ENCODE measurements at places on chromosomes 6 and 20.

DNA sequence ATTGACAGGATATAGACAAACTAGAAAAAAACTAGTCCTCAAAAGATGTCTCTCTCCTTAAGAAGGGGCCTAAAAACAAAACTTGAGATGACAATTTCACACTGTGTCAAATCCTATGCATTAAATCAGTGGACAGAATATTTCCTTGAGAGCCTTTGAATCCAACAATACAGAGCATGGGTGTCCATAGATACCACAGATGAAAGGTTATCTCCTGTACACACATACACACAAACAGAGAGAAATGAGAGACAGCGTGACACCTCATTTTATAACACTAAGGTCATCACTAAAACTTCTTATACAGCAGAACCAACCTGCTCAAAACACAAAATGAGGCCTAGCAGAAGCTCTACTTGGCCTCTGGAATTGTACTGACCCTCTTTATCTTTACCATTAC lies 55.5 kb downstream of the MAP7 start:
- DNase-seq, result no peak

DNA sequence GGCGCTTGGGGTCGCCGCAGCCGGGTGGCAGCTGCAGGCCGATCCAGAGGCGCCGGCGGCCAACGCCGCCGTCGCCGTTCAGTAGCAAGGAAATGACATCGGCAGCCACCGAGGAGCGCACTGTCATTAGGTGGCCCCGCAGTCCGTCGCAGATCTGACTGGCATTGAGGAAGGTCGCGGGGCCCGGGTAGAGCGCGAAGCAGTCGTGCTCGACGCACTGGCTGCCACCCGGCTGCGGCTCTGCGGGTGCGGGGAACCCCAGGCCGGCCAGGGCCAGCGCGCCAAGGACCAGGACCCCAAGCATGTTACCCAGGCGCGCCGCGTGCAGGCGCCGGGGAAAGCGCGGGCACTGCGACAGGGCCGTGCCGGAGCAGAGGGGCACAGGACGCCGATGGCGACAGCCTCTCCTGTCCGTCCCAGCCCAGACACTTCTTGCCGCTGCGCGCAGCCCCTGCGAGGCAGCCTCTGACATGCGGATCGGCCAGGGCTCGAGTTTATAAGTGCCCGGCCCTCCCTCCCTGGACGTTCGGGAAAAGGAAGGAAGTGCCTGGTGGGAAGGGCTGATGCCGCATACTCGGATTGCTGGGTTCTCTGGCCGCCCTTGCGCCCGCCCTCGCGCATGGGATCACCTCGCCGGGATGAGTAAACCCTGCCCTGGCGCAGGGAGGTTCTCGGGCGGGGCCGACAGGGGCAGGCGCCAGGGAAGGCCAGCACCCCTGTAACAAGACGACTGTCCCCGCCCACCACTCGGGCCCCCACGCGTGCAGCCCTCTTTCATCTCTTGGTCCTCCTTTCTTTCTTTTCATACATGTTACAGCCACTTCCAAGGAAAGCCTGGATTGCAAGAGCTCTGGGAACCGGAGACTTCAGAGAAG lies at the start of gene THBD:
Gene THBD (minus strand): TSS at position 472 of the 875 bp plus-strand sequence. CDS start 168 bp downstream, at position 304.
- no peak for DNase-seq

DNA sequence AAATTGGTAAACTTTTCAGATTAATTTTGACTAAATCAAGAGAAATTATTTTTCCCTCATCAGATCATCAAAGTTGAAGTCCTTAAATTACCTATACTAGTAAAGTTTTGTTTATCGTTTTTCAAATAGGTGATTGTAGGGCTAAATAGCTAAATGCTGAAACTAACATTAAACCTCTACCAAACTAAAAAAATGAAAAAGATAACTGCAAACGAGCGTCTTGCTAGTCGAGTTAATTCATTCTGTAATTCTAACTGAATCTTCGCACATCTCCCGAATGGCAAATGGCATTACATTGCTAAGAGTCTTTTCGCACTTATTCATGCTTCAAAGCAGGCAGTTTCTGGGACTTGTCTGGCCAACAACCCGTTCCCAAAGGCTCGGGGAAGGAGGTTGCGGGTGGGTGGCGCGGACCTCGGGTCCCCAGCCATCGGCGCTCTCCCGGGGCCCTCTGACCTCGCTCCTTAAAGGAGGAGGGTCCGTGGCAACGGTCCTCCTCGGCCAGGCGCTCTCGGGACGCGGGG lies 43.8 kb downstream of the POPDC3 start:
- no peak for DNase-seq

- no peak for DNase-seq
Observed at GRCh38 chr20:7967199-7967844, 27.1 kb upstream of the HAO1 start.

GRCh38 chr6:113763311-113763766 lies 93.8 kb upstream of the MARCKS start:
- no peak for DNase-seq

- no peak for DNase-seq
Observed at GRCh38 chr20:20806121-20807095, 94.0 kb upstream of the RALGAPA2 start.

GRCh38 chr6:63496361-63496804 lies 75.9 kb upstream of the LOC128125822 start:
- DNase-seq, result no peak

DNA sequence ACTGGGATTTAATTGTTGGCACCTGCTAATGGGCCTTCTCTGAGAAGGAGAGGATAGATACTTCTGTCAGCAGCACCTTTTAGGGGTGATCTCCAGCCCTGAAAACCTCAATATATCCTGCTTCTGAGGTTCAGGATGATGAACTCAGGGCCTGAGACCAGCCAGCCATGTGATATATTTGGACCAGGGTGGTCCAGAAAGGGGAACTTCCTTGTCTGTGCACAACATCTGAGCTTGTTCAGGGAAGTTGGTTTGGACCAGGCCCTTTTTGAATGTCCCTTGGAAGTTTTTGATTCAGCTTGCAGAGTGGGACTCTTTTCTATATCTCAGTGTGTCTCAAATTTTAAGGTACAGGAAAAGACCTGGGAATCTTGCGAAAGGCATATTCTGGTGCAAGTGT lies 85.8 kb downstream of the GFRA4 start:
- no peak for DNase-seq

GRCh38 chr20:56222201-56222600 lies 26.3 kb upstream of the MC3R start:
- DNase-seq, result no peak

DNA sequence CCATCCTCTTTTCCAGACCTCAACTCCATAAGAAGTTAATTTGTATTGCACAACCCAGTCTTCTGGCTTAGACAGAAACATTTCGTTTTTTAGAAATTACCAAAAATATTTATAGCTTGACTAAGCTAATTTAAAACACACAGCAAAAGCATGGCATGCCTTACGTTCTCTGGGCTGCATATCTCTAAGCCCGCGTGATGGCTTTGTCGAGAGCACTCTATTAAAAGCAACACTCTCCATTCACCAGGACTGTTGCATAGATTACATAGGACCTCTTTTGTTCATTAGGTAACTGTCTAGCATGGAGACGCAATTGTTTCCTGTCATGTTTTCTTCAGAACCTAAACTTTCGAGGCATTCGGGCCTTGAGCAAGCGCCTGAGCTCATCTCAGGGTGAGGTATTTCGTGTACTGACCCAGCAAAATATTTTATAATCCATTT lies 104.5 kb downstream of the IBTK start:
- no peak for DNase-seq

DNA sequence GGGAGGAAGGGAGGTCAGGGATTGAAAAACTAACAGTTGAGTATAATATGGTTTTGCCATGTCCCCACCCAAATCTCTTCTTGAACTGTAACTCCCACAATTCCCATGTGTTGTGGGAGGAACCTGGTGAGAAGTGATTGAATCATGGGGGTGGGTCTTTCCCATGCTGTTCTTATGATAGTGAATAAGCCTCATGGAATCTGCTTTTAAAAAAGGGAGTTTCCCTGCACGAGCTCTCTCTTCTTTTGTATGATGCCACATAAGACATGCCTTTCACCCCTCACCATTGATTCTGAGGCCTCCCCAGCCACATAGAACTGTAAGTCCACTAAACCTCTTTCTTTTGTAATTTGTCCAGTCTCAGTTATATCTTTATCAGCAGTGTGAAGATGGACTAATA lies 833.4 kb upstream of the MAP3K7 start:
- no peak for DNase-seq

DNA sequence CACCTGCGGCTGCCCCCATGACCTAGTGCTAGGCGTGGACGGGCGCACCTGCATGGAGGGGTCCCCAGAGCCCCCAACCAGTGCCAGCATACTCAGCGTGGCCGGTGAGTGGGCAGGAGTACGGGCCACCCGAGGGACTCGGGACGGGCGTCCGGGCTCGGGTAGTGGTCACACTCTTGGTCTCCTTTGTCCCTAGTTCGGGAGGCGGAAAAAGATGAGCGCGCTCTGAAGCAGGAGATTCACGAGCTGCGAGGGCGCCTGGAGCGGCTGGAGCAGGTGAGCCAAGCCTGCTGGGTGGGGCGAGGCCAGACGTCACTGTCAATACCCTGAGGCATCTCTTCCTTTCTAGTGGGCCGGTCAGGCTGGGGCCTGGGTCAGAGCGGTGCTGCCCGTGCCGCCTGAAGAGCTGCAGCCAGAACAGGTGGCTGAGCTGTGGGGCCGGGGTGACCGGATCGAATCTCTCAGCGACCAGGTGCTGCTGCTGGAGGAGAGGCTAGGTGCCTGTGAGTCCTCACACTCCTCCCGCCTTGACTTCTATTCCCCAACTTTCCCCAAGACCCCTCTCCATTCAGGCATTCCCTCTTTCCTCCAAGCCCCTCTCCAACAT lies 2.9 kb downstream of the EGFL8 start:
- DNase-seq, result no peak

DNA sequence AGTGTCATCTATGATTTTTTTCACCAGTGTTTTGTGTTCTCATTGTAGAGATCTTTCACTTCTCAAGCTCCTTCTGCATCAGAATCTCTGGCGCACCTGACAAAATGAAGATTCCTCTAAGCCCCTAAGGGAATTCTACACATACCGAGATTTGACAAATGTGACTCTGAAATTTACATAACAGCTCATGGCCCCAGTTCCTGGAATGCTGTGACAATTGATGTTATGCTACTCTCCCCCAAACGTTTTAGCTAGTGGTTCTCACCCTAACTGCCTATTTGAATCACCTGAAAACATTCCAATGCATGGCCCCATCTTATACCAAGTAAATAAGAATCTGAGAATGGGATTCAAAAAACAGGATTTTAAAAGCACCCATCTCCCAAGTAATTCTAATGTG lies 162.1 kb upstream of the FKBP1C start:
- DNase-seq, result no peak

DNA sequence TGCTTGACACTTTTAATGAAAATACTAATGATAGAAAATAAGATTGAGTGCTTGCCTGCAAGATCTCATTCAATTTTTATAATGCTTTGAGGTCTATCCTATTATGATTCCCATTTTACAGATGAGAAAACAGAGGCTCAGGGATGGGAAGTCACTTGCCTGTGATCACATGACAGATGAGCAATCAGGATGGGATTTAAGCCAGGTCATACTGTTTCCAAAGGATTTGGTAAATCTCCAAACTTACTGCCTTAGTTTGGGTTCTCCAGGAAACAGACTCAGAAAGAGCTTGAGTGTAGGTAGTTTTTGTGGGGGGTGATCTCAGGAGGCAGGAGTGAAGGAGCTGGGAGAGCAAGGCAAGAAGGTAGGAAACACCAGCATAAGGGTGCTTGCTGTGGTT lies 456.3 kb downstream of the MAFB start:
- no peak for DNase-seq

GRCh38 chr6:6332811-6333244 lies 12.4 kb upstream of the F13A1 start:
- DNase-seq, result no peak

DNA sequence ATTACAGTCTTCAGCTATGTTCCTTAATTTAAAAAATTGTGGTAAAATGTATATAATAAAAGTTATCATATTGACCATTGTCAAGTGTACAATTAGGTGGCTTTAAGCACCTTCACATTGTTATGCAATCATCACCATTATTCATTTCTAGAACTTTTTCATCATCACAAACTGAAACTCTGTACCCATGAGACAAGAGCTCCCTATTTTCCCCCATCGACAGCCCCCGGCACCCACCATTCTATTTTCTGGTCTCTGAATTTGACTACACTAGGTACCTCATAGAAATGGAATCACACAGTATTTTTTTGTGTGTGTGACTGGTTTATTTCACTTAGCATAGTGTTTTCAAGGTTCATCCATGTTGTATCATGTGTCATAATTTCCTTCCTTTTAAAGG lies 39.7 kb upstream of the FYN start:
- DNase-seq, result no peak

GRCh38 chr6:137677709-137678108 lies 183.5 kb upstream of the OLIG3 start:
- DNase-seq, result no peak

DNA sequence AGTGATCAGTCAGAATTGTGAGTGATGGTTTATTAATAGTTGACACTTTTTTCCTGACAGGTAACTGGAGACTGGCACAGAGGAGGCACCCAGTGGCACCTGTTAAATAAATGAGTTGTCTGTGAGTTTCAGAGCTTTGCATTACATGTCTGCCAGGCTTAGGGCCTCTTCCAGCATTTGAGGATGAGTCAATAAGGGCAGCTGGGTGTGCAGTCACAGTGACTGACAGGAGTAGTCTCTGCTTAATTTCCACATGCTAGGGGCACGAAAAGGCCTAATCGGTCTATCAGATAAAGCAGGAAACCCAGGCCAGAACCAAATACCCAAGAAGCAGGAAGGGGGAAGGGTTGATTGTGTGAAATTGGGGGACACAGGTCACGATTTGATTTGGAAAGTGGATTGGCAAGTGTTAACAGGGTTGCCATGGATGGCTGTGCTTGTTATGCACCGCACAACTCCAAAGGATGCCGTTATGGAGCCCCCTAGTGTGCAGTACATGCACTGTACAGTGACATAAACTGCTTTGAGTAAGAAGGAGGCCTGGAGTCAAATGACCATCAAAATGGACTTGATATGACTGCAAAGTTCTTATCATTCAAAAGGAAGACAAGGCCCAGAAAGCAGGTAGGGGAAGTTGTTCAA lies 111.9 kb upstream of the GGTLC1 start:
- peak; percentile 25 for DNase-seq

Data from stimulated activated CD4-positive, alpha-beta T cell treated with anti-CD3 and anti-CD28 coated beads, Interleukin-12 subunit alpha, Interleukin-12 subunit beta, amount 100 ng/mL, for 4 hours (primary cell).